ENCODE measurements at places on chromosomes 4 and X.
A peak's percentile ranks its signal among the peaks of the same experiment; 100 is the strongest.

GRCh38 chrX:69556060-69557011 lies 52.2 kb downstream of the NALF2 start:
- peak; percentile 35 for DNase-seq

DNA sequence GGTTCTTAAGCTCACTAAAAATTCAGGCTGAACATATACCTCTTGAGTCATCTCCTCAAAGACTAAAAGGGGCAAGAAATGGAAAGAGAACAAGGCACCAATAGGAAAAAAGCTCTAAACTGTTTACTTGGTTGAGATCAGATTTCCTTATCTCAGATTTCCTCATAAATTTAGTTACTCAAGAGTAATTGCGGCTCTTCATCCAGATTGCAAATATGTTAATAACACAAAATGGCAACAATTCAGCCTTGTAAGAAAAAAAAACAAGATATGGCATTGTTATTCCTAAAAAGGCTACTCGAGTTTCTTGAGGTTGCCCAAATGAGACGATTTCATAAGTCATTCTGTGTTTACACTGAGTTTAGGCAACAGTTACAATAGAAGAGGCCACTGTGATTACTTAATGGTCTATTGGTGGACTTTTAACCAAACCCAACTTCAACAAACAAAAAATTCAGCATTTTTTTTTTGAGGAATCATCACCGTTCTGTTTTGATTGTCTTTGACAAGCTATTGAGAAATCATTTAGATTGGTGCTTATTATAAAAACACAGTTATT lies 97.9 kb upstream of the PDHA1 start:
- DNase-seq, result no peak

DNA sequence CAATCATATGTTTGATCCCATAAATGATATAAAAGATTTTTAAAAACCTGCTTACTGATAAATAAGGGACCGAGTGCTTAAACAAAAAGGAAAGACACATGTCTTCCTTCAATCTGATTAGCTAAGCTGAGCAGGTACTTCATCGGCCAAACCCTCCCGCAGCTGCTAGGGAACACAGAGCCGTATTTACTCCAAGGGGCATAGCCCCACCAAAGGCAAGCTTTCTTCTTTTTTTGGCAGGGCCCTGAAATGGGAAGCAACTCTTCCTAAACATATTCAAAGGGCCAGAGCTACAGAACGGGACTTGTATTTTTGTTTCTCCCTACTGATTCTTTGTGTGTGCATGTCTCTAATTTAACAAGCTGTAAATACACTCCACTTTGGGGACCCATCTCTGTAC lies 337.3 kb downstream of the NLGN4X start:
- no peak for DNase-seq

DNA sequence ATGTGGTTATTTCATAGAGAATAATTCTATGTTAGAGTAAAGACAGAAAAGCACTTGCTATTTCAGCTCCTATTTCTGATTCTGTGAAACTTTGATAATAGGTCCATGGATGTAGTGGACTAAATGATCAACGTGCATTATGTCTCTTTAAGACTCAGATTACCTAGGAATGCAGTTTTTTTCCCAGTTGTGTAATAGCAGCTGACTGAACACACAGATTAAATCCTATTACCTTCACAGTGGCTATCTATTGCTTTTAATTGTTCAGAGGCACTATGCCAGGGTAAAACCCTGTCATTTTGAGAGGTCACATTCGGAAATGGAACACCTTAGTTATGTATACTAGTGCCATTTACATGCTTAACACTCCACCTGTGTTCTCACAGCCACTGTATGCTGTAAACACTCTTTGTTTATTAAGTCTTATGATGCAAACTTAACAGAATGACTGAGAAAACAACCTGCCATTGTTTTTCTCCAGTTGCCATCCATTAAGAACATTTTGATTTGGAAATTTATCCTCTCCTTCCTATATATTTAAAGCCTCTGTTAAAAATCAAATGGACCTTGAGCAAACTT lies 70.5 kb downstream of the HPGD start:
- no peak for DNase-seq

- peak; percentile 12 for DNase-seq
Measured at GRCh38 chrX:100447655-100448397, 37.8 kb upstream of the PCDH19 start.

DNA sequence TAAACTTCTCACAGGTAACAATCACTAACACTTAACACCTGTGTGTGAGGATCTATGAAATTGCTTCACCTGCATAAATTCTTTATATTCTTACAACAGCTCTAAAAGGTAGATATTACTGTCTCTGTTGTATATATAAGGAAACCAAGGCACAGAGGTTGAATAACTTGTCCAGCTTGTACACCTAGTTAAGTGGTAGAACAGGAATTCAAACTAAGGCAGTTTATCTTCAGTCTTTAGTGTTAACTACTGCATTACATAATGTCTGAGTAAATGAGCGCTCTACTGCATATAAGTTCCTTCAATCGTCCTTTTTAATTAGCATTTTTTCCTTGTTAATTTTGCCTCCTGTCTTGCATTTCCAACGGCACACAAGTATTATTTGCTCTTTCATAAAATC lies 15.0 kb downstream of the USP9X start:
- no peak for DNase-seq

DNA sequence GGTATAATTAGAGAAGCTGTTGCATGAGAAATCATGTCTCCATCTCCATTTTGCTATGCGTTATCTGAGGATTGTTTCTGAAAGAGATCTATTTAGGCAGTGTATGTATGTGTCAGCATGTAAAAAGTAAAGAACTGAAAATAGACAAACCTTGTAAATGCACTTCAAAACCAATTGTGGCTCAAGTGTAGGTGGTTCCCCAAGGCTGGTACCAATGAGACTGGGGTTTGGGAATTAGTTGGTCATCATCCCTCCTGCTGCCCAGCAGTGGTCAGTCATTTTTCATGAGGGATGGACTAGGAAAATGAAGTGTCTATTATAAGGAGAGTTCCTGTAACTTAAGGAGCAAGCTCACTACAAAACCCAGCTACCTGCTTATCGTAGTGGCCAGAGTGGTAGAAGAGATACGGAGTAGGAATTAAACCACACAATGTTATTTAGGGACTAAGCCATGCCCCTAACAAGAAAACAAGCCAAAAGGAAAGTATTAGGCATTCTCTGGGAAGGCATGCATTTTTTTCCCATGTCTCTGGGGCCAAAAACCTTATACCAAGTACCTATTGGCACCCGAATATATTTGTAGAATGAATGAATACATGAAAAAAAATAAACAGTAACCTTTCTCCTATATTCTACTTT lies 259.0 kb downstream of the CHIC1 start:
- no peak for DNase-seq

- DNase-seq, result no peak
Measured at GRCh38 chr4:31548021-31548420, 827.9 kb downstream of the PCDH7 start.

GRCh38 chrX:10508891-10509290 lies 111.5 kb downstream of the MID1 start:
- no peak for DNase-seq

- no peak for DNase-seq
Measured at GRCh38 chrX:1224954-1225353, 12.5 kb upstream of the CRLF2 start.

DNA sequence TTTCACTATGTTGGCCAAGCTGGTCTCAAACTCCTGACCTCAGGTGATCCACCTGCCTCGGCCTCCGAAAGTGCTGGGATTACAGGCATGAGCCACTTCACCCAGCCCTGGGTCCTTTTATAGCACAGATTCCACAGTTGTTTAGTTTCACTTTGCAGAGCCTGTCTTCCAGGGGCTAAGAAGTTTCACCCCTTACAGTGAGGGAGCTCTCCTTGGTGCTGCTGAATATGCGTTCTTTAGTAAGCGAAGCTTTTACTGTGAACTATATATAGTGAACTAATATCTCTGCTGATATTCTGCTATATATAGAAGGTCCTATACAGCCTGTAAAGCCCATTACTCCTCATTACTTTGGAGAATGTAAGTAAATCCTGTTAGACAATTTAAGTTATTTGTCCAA lies 4.2 kb downstream of the TCEAL6 start:
- DNase-seq, result no peak

DNA sequence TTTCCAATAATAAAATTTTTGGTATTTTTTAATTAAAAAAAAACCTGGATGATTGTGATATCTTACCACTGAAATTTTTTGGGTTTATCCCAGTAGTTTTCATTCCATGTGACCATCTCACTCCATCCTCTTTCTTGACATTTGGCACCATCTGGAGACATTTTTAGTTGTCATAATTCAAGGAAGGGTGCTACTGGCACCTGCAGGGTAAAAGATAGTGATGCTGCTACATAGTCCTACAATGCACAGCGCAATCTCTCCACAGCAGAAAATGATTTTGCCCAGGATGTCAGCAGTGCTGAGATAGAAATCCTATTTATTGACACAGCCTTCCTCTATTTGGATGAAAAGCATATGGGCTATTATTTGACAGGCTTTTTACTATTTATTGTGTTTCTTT lies 79.3 kb downstream of the RBPJ start:
- DNase-seq, result no peak

DNA sequence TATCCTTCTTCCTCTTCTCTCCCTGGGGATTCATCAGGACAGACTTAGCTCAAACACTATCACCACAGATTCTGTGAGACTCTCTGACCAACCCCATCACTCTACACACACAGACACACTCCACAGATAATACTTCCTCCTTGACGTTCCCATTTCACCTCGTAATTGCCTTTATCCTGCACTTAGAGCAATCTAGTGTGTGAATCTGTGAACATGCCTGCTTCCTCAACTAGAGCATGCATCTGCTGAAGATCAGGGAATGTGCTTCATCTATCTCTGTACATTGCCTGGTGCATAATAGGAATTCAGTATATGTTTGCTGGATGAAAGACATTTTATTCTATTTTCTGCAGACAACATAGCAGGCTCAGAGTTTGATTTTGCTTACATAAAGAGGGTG lies 25.1 kb upstream of the HS6ST2 start:
- no peak for DNase-seq

Measured in iris pigment epithelial cell (primary cell).